ENCODE measurements at places on chromosomes 16 and 17. TPM values are rescaled to one million over a fixed set of nuclear protein-coding genes. Genes with fewer than 3 reads are reported as not detected.

KRTAP2-2 gene
- not detected for total RNA-seq

HOXB1 gene
- not detected for total RNA-seq

SKAP1 gene
- total RNA-seq: not detected

KRT13 gene
- not detected for total RNA-seq

SLC5A11 gene
- total RNA-seq: not detected

TAOK1 gene
- 19.5 TPM for total RNA-seq

NDEL1 gene
- total RNA-seq: 49.8 TPM

CCL16 gene
- not detected for total RNA-seq

GGT6 gene
- 0.08 TPM for total RNA-seq

MPV17L gene
- total RNA-seq: 1.5 TPM

C17orf50 gene
- not detected for total RNA-seq

CRYM gene
- 0.31 TPM for total RNA-seq

CCL1 gene
- total RNA-seq: not detected

C16orf92 gene
- not detected for total RNA-seq

ACSM2B gene
- not detected for total RNA-seq
